Upper lobe of right lung (tissue), 1 donor: ENCODE measurements at places on chromosomes 5 and 9. TPM values are rescaled to one million over a fixed set of nuclear protein-coding genes. Genes with fewer than 3 reads are reported as not detected.
A peak's percentile ranks its signal among the peaks of the same experiment; 100 is the strongest.

TAS2R1 gene
- total RNA-seq, result not detected

LRRC19 gene
- total RNA-seq, result 0.64 TPM

FGD3 gene
- total RNA-seq, result 21.6 TPM

DNA sequence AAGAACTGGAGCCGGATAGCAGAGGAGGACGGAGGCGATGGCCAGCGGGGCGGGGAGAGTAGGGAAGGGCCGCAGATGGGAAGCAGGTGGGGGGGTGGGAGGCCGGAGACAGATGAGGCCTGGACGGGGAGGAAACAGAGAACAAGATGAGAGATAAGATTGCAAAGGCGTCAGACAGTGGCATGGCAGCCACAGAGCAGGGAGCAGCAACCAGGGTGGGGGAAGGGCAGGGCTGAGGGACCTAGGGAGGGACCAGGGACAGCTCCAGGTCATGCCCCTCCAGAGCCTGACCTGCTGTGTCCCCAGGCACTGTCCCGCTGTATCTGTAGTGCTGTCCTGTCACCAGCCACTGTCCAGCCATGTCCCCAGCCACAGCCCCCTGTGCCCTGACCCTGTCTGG, 49.6 kb upstream of the LMX1B start:
- no peaks in the 10 kb centered on the region for H3K36me3 ChIP-seq
- H3K4me3 ChIP-seq, result no peak overlapping the region
- H3K27ac ChIP-seq, result no peak overlapping the region
- no peak for DNase-seq
- H3K27me3 ChIP-seq, result peaks cover 27% of the 10 kb centered on the region

- H3K4me1 ChIP-seq, result peaks cover 4% of the 10 kb centered on the region
- no peak for DNase-seq
- no peak overlapping the region for H3K27ac ChIP-seq
- H3K36me3 ChIP-seq, result no peaks in the 10 kb centered on the region
- H3K4me3 ChIP-seq, result no peak overlapping the region
- no peaks in the 10 kb centered on the region for H3K27me3 ChIP-seq
These were observed 27.3 kb downstream of the CENPP start for GRCh38 chr9:92353051-92353450.

DNA sequence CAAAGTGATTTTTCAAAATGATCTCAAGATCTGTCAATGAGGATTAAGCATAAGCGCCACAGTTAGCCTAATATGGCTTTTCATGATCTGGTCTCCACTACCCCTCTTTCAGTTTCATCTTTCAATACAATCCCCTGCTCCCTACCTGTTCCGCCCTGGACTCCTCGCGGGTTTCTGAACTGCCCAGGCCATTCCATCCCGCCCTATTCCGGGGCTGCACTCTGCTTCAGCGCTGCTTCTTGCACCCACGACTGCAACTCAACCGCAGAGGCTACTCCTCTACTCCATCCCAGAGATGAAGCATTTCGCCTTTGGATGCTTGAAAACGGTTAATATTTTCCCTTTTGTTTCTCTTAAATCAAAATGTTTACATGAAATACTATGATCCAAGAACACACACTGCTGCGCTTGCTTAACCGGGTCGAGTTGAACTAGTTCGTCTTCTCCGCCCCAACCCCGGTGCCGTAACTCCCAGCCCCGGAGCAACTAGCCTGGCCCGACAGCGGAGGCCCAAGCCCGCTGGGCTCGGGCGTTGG, 716 bp upstream of the OTULIN start:
- peak overlapping the region; percentile 70 for H3K4me3 ChIP-seq
- H3K27ac ChIP-seq, result peak overlapping the region; percentile 90
- H3K4me1 ChIP-seq, result peaks cover 36% of the 10 kb centered on the region

GRCh38 chr9:96014078-96014477, 138.6 kb downstream of the ERCC6L2 start:
- no peak for DNase-seq
- peaks cover 8% of the 10 kb centered on the region for H3K36me3 ChIP-seq
- no peak overlapping the region for H3K27ac ChIP-seq
- no peak overlapping the region for H3K4me3 ChIP-seq
- H3K4me1 ChIP-seq, result no peaks in the 10 kb centered on the region
- H3K27me3 ChIP-seq, result no peaks in the 10 kb centered on the region

DNA sequence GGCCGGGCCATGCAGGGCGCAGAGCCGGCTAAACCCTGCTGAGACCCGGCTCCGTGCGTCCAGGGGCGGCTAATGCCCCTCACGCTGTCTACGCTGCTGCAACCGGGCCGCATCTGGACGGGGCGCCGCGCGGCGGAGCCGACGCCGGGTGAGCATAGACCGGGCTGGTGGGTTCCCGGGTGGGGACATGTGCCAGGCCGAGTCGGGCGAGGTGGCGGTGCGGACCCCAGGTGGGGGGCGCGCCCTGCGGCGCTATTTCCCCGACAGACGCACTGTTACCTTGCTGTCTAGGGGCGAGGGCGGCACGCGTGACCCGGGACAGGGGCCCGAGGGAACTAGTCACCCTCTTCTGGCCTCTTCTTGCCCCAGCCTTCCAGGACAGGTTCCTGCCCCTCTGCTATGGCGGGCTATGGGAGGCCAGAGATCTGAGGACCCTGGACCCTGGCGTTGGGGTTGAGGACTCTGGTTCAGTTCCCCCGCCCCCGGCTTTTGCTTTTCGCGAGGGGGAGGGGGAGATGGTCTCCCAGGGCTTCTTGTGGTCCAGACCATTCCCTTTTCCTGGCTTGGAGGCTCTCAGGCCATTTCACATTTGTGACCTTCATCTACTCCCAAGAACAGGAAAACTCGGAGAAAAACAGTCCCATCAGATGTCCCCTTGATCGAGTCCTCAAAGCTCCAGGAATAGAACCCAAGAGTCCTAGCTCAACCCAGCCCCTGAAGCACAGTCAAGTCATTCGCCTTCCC, 536 bp downstream of the SLC27A4 start:
- H3K4me3 ChIP-seq, result peak overlapping the region; percentile 91
- DNase-seq, result no peak
- peaks cover 4% of the 10 kb centered on the region for H3K4me1 ChIP-seq
- H3K27ac ChIP-seq, result peak overlapping the region; percentile 70

GRCh38 chr5:178215280-178216002, 11.1 kb downstream of the HNRNPAB start:
- no peaks in the 10 kb centered on the region for H3K4me1 ChIP-seq
- peaks cover 91% of the 10 kb centered on the region for H3K36me3 ChIP-seq
- H3K27me3 ChIP-seq, result no peaks in the 10 kb centered on the region
- no peak overlapping the region for H3K27ac ChIP-seq
- H3K4me3 ChIP-seq, result no peak overlapping the region

DNA sequence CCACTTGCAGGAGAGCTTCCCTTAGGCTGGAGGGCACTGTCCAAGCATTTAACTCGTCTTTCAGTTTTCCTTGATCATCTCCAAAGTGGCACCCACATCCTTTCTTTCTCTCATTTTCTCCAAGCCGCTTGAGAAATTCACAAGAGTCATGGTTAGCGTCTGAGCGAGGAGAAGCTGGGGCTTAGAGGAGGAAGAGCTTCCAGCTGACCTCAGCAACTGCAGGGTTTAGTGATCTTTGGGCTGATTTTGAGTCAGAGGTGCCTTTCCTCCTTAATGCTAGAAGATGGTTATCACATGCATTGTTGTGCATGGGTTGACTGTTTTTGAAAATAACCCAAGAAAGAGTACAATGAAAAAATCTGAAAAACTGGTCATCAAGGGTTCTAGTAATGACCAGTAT, 134.7 kb downstream of the GADD45G start:
- peaks cover 2% of the 10 kb centered on the region for H3K4me1 ChIP-seq
- H3K4me3 ChIP-seq, result no peak overlapping the region
- no peak overlapping the region for H3K27ac ChIP-seq
- no peak for DNase-seq
- no peaks in the 10 kb centered on the region for H3K27me3 ChIP-seq
- no peaks in the 10 kb centered on the region for H3K36me3 ChIP-seq
